ENCODE measurements at places on chromosomes 4 and X.

GRCh38 chr4:147954850-147955249 is 223.0 kb downstream of the ARHGAP10 start:
- DNase-seq: no peak

- no peak for DNase-seq
Measured at GRCh38 chr4:186887291-186887700, 163.6 kb upstream of the FAT1 start.

DNA sequence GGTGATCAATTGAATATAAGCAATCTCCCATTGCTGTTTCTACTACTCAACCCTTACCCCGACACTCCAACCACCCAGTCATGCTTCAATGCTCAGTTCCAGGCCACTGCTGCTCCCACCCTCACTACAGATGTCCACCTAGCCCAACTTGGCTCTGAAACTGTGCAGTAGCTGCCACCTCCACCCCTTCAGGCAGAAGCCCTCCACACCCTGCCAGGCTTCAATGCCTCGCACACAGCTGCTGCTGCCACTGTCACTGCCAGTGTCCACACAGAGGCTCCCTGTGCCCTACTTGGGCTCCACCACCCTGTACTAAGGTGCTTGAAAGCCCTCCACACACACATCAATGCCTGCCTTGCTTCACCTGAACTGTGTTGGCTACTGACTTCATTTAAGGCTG is 34.6 kb downstream of the LAMTOR3 start:
- no peak for DNase-seq

GRCh38 chrX:140343226-140343868 is 161.5 kb downstream of the SOX3 start:
- no peak for DNase-seq

GRCh38 chrX:15988661-15989603 is 134.3 kb upstream of the AP1S2 start:
- DNase-seq: no peak

- DNase-seq: no peak
Measured at GRCh38 chr4:95701500-95702170, 138.3 kb upstream of the PDHA2 start.

GRCh38 chrX:52363247-52363883 is 5.5 kb upstream of the XAGE2 start:
- DNase-seq: no peak

Measured in stimulated activated CD4-positive, alpha-beta T cell treated with anti-CD3 and anti-CD28 coated beads, TNF-alpha, amount 100 ng/mL, for 4 hours (primary cell).